Peyer's patch (tissue), 4 donors: ENCODE measurements at places on chromosomes 2 and 18.

DNA sequence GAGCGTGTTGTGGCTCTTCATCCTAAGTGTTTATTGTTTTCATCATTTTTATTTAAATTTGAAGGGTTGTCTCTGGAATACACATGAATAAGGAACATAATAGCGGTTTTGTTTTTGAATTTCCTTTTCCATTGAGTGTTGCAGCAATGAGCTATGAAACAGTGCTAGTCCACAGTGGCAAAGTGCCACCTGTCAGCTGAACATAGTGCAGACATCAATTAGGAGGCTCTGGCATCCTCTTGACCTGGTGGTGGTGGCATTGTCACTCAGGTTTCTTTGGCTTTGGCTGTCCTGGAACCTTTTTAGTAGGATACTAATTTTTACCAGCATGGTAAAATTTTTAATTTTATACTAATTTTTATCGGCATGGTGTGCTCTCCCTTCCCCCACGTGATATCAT lies 63.2 kb downstream of the UGGT1 start:
- no peak for DNase-seq

- DNase-seq = no peak
Measured at GRCh38 chr2:172978063-172978383, 97.6 kb upstream of the MAP3K20 start.

- DNase-seq = no peak
Measured at GRCh38 chr18:36745219-36745975, 83.4 kb downstream of the TPGS2 start.

GRCh38 chr2:143696651-143697050 lies 567.4 kb downstream of the ARHGAP15 start:
- DNase-seq = no peak

- DNase-seq = no peak
Measured at GRCh38 chr18:32707586-32707985, 65.2 kb downstream of the KLHL14 start.

DNA sequence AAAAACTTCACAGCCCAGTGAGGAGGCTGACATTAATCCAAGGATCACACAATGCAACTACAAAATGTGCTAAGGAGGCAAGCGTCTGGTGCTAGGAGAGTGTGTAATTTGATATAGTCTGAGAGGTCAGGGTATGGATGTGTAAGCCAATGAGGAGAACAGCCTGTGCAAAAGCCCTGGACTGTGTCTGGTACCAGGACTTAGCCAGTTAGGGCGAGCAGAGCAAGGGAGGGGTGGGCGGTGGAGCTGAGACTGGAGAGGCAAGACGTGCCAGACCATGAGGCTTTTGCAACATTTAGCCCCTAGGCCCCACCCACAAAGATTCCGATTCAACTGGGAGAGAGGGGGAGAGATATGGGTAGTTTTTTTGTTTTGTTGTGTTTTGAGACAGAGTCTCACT lies 33.5 kb upstream of the SPRED2 start:
- DNase-seq = no peak
